ENCODE measurements at places on chromosomes 11 and 22. TPM values are rescaled to one million over a fixed set of nuclear protein-coding genes. Genes with fewer than 3 reads are reported as not detected.

Gene MAP6
- total RNA-seq, result not detected

Gene PSMC3
- total RNA-seq, result 274 TPM

Gene EHF
- total RNA-seq, result not detected

Gene OR10D3
- not detected for total RNA-seq

Gene GRK3
- total RNA-seq, result 2.9 TPM

Gene HBD
- not detected for total RNA-seq

Gene FXYD2
- not detected for total RNA-seq

Gene ABCC8
- total RNA-seq, result not detected

Gene SYT8
- total RNA-seq, result 0.13 TPM

Gene SCT
- not detected for total RNA-seq

Gene ZFTA
- total RNA-seq, result 23.3 TPM

Gene OVCH2
- not detected for total RNA-seq

Gene PTPN5
- total RNA-seq, result not detected

Gene UCP3
- total RNA-seq, result 1.1 TPM

Gene PNPLA5
- 0.45 TPM for total RNA-seq

Gene GAS2
- 0.40 TPM for total RNA-seq

Gene SLC5A12
- total RNA-seq, result not detected

Gene DCPS
- total RNA-seq, result 30.1 TPM

Gene HDHD5
- total RNA-seq, result 53.4 TPM

Gene TRIM6
- 1.7 TPM for total RNA-seq

Gene A4GALT
- total RNA-seq, result 22.6 TPM

Gene DKK3
- total RNA-seq, result 263 TPM

Gene SYCE3
- not detected for total RNA-seq

Gene TEX54
- not detected for total RNA-seq

Gene SCGB1D2
- not detected for total RNA-seq

Gene DDIAS
- 30.1 TPM for total RNA-seq

Gene TTC38
- 38.0 TPM for total RNA-seq

Gene SCUBE1
- not detected for total RNA-seq

Gene OR52I1
- total RNA-seq, result not detected

Gene DUSP8
- total RNA-seq, result not detected

Gene LMO2
- 0.83 TPM for total RNA-seq

Data from LHCN-M2 (cell line).